Cerebellar nuclear complex (tissue), 1 donor: ENCODE measurements at places on chromosomes 7 and 10.

GRCh38 chr7:99767662-99768061 is 16.3 kb downstream of the CYP3A4 start:
- DNase-seq, result no peak

DNA sequence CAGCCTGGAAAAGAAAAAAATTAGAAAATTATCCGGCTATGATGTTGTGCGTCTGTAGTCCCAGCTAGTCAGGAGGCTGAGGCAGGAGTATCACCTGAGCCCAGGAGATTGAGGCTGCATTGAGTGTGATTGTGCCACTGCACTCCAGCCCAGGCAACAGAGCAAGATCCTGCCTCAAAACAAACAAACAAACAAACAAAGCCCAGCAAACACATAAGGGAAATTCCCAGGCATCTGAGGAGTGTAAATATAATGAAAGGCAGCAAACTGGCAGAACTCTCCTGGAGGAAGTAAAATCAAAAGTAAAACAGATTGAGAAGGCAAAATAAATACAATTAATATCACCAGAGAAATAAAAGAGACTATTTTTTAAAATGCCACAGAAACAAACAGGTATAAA is 84.5 kb upstream of the ITGB1 start:
- no peak for DNase-seq

- DNase-seq, result no peak
These were observed 68.1 kb downstream of the GTF2IRD1 start for GRCh38 chr7:74521855-74522254.

DNA sequence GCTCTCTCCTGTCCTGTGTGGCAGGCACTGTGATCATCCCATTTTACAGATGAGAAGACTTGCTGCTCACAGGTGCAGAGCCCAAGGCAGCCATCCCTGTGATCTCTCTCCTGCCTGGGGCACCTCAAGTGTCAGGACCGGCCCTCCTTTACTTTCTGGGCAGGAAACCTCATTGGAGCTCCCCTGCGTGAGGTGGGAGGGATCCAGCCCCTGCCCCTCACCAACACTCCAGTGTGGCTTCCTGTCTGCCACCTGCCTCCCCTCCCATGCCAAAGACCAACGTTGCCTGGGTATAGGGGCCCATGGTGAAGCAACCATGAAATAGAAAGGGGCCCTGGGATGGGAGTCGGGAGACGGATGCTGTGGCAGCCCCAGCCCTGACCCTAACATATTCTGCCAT is 91.2 kb upstream of the MYL10 start:
- DNase-seq, result no peak

- DNase-seq, result no peak
These were observed 248.8 kb upstream of the NEBL start for GRCh38 chr10:21145751-21146435.

GRCh38 chr10:58782876-58783851 is 270.5 kb downstream of the BICC1 start:
- no peak for DNase-seq

GRCh38 chr10:930625-931325 is 730 bp downstream of the LARP4B start:
- no peak for DNase-seq
